NCI-H2107 (cell line): ENCODE measurements at places on chromosomes 5 and 9.

GRCh38 chr5:173915310-173916014, 27.3 kb downstream of the CPEB4 start:
- DNase-seq: no peak

DNA sequence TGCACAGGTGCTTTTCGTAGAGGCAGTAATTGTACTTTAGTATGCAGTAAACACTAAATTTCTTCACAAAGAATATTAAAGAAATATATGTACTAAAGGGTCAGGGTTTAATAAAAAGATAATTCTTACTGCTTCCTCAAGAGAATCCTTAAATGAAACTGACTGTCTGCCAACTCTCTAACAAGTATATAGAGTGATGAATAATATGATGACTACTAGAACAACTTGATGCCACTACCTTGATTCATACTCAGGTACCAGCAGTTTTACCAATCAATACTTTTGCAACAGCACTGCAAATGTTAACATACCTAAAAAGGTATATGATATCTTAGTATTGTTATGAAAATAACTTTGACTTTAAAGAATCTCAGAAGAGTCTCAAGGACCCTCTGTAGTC, 3.8 kb downstream of the YIPF5 start:
- DNase-seq: no peak

DNA sequence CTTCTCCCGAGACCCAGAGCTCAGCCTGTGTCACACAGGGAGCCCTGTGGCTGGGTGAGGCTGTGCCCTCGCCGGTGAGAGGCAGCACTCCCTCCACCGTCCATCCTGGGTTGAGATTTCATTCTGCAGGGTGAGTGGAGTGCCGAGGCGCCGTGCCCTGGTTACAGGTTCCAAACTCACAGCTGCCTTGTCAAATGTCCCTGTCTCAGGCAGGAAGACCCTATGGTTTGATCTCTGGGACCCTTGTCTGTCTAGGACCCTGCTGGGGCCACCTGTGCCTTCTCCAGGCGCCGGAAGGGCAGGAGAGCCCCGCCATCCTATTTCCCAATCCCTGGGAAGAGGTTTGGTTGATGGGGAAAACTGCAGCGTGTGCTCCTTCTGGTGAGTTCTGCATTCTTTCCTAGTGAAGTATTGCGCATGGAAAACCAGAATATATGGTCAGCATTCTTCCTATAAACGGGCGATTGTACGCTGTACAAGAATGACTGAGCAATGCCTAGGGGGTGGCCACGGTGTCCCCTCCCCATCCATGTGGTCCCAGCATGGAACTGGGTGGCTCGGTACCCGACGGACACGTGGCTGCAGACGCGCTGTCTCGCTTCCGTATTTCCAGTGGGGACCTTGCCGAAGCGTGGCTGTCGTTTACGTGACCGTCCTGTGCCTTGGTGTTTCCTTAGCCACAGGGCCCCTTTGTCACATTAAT, 95.9 kb upstream of the COL5A1 start:
- no peak for DNase-seq

DNA sequence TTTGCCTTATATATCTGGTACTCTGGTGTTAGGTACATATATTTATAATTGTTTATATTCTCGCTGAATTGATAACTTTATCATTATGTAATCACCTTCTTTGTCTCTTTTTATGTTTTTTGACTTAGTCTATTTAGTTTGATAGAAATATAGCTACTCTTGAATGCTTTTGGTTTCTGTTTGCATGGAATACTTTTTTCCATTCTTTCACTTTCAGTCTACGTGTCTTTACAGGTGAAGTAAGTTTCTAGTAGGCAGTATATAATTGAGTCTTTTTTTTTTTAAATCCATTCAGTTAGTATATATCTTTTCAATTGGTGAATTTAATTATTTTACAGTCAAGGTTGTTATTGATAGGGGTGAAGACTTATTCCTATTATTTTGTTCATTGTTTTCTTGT, 131.7 kb downstream of the PSAT1 start:
- no peak for DNase-seq

DNA sequence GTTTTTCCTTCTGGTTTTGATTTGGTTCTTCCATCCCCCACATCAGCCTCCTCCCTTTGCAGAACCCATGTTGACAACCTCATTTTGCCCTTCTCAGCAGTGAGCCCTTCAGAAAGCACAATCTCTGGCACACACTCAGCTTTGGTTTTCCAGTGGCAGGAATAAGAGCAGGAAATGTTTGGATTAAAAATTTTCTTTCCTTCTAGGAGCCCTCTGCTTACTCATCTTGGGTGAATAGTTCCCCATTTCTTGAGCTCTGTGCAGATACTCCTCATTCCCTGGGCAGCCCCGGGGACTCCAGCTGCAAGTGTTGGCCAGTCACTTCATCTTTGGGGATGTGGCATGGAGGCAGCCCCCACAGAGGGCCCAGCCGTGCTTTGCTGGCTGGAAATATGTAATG, 170.5 kb downstream of the NR3C1 start:
- DNase-seq: no peak

- DNase-seq: no peak
These were observed 64.2 kb upstream of the ITGA2 start for GRCh38 chr5:52925001-52925400.

DNA sequence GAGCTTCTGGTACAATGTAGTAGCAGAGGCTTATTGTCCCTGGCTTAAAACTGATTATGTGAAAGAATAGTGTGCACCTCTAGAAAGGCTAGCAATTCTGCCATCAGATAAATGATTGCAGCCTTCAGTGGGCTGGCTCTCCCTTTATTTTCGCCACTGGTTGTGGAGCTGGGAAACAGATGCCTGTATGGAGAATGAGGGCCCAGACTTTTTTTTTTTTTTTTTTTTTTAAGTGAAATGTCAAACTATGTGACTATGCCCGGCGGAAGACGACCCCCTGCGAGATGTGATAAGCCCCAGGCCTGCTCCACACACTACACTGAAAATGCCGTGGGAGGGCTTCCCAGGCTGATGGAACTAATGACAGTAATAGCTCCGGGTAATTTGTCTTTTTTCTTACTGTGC, 28.7 kb downstream of the ISL1 start:
- no peak for DNase-seq

DNA sequence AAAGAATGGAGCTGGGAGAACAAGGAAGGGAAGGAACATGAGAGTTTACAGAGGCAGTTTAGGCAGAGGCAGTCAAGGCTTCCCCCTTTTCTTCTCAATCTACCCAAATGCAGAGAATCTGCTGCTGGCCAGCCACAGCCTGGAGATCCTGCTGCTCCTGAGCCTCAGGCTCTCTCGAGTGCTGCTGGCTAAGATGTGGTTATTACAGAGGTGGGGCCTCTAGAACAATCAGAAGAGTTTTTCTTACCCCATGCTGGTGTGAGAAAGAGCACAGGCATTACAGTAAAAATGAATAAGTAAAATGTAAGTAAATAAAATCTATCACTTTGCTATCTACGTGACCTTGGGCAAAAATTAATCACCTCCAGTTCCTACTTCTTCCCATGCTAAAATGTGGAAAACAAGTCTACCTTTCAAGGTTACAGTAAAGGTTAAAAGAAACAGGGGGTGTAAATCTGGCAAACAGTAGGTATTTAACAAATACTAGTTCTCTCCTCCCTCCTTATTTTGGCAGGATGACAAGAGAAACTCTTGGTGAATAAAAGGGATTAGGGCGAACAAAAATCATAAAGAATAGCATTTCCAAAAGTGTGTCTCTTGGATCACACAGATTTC, 31.1 kb downstream of the FBXW11 start:
- DNase-seq: no peak

- DNase-seq: no peak
These were observed 33.9 kb upstream of the NXNL2 start for GRCh38 chr9:88501086-88501485.

DNA sequence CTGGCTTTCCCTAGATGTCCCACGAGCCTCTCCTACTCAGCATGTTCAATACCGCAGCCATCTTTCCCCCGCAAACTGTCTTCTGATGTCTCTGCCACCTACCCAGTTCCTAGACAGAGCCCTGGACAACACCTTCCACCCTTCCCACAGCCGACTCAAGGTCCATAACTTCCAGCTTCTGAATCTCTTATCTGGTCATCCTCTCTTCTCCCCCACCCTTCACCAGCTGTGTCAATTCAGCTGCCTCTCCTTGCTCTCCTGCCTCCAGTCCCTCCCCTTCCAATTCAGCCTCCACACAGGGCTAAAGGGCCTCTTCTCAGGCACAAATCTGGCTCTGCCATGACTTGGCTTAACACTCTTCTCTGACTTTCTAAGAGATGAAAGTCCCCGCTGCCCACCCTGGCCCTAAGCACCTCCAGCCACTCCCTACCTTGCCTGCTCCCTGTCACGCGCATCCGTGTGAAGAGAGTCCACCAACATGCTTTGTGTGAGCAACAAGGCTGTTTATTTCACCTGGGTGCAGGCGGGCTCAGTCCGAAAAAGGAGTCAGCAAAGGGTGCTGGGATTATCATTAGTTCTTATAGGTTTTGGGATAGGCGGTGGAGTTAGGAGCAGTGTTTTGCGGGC, 25.2 kb downstream of the AQP7 start:
- no peak for DNase-seq

- no peak for DNase-seq
These were observed 282.7 kb downstream of the ENC1 start for GRCh38 chr5:74357827-74358226.

DNA sequence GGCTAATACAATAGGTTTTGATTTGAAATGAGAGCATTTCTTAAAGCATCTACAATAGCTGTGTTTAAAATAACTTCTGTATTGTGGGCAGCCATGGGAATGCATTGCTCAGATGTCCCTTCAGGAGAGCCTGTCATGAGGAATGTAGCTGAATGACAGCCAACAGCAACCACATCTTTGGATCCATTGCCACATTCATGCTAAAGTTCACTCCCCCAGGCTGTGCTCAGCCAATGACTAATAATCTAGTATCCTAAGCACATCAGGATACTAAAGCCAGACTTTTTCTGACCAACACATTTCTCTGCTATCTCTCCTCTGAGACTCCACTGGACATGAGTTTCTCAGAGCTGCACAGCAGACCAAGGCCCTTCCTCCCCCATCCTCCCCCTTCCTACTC, 45.5 kb downstream of the HTR1A start:
- DNase-seq: no peak

- DNase-seq: no peak
These were observed 533.4 kb downstream of the PDE4D start for GRCh38 chr5:59360130-59360555.

DNA sequence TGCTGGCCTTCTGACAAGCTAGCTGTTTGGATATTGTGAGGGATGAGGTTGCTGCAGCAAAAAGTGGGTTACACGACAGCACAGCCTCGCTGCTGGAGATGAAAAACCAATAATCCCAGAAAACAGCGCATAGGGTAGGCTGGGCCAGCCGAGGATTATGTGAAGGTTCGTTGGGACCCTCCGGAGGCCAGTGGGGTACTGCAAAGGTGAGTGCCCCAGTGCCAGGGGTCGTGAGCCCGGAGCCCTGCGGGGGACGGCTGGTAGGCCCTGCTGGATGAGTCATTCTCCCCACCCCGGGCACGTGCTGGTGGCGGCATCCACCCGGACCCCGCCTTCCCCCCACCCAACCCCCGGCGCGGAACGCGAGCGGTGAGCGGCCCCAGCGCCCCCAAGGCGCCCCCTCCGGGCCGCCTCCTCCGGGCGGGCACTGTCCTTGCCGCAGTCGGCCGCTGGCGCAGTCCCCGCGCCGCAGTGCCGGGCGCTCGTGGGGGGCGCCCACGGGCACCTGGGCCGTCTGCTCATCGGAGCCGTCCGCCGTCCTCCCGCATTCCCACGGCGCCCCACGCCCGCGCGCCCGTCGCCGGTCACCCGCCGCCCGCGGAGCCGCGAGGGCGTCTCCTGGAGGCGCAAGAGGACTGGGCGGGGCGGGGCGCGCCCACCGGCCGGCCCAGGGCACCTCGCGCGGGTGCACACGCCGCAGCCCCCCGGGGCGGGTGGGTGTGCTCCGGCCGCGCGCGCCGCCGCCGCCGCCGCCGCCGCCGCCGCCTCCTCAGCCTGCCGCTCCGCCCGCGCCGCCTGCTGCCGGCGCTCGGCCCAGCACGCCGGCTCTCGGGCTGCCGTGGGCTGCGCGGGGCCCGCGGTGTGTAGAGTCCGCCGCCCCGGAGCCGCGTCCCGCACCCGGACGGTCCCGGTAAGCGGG, at the start of gene PHF24:
Gene PHF24 (plus strand): TSS at position 794 of the 919 bp plus-strand sequence. CDS start 13,014 bp downstream, outside the sequence.
- DNase-seq: no peak

DNA sequence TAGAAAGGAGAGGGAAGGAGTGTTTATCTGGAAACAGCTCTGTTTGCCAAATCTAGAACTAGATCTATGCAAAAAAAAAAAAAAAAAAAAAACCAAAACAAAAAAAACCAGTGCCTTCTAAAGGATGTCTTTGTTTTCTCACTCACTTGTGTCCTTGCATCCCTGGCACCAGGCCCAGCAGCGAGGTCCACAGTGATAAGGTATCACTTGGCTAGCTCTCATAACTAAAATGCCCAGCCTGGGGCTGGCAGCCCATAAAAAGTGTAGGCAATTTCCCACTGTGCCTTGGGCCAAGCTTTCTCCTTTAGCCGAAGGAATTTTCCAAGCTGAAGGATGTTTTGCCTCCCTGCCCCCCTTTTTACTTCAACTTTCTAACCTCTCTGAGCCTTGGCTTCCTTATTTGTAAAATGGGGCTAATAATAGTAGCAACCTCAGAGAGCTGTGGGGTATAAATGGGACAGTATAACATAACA, 20.8 kb downstream of the RGS3 start:
- no peak for DNase-seq

DNA sequence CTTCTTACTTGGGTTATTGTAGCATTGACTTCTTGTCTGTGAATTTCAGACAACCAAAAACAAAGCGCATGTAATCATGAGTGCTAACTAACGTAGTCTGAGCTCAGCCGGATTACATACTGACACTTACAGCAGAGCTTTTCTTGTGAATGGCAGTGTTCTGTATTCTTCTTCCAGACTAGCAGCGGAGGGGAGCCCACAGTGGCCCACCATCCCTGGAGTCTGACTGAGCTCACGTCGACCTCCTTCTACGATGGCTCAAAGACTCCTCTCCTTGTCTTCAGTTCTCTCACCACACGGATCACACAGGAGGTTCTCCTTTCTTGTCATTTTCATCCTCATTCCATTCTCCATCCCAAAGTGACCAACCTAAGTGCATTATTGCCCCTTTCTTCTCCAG, 211.4 kb downstream of the CHSY3 start:
- DNase-seq: no peak

DNA sequence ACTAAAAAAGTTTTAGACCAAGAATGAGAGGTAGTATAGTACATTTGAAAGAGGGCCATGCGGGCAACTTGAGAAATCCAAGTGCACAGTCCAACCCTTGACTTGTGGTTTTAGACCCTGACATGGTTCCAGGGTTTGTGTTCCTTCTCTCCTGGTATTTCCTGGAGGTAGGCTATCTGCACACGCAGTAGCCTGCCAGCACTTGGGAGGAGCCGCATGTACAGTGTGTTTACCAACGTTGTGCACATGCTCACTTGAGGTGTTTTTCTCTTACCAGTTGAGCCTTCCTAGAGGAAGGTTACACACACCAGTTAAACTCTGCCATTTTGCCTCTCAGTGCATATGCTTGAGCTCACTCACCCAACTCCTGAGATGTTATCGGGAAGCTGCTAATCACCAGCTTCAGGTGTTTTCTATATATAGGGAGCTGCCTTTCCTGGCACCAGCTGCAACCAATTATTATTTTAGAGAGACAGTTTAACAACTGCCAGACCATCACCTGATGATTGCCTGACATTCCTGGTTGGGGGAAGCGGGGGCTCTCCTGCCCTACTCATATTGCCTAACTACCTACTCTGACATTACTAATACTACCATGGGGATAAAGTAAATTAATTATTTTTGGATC, 593.4 kb upstream of the TUSC1 start:
- no peak for DNase-seq
